Articular chondrocyte of knee joint (primary cell): ENCODE measurements at places on chromosomes 2 and 18. TPM values are rescaled to one million over a fixed set of nuclear protein-coding genes. Genes with fewer than 3 reads are reported as not detected.

Gene SATB2
- total RNA-seq: 2.1 and 4.9 TPM in 2 replicates

Gene LRATD1
- under 0.01 and 0.76 TPM in 2 replicates for total RNA-seq

Gene FTCDNL1
- 0.13 and 0.76 TPM in 2 replicates for total RNA-seq

Gene POTEI
- total RNA-seq: not detected in 2 replicates

Gene CTLA4
- not detected in 2 replicates for total RNA-seq

Gene HJURP
- total RNA-seq: 9.7 and 18.8 TPM in 2 replicates

Gene EML4
- total RNA-seq: 30.9 and 44.2 TPM in 2 replicates

Gene MSTN
- total RNA-seq: 0.13 and 0.32 TPM in 2 replicates

Gene ECEL1
- total RNA-seq: not detected in 2 replicates

Gene ARHGEF4
- total RNA-seq: 12.9 and 16.3 TPM in 2 replicates

Gene CCDC68
- total RNA-seq: 0.91 and 1.3 TPM in 2 replicates

Gene DNAH6
- total RNA-seq: 0.26 and 0.86 TPM in 2 replicates

Gene LIMS2
- total RNA-seq: 7.4 and 8.9 TPM in 2 replicates

Gene UNC80
- not detected in 2 replicates for total RNA-seq

Gene CFAP65
- 0.22 TPM in 1 of 2 replicates, not detected in the other for total RNA-seq

Gene ASB18
- not detected in 2 replicates for total RNA-seq

Gene AGXT
- not detected in 2 replicates for total RNA-seq

Gene IL36B
- not detected in 2 replicates for total RNA-seq

Gene CNDP1
- 0.11 and 0.26 TPM in 2 replicates for total RNA-seq

Gene ANKRD30B
- total RNA-seq: under 0.01 TPM in 1 of 2 replicates, not detected in the other

Gene GALNT5
- 59.5 and 82.7 TPM in 2 replicates for total RNA-seq

Gene CRYGC
- not detected in 2 replicates for total RNA-seq

Gene HRH4
- total RNA-seq: 0.11 and 0.13 TPM in 2 replicates

Gene CXCR1
- total RNA-seq: not detected in 2 replicates

Gene ERBB4
- total RNA-seq: 0.13 and 0.22 TPM in 2 replicates

Gene WDR12
- total RNA-seq: 19.6 and 26.9 TPM in 2 replicates
